Upper lobe of left lung (tissue), 6 donors: ENCODE measurements at places on chromosomes 7 and 10. TPM values are rescaled to one million over a fixed set of nuclear protein-coding genes. Genes with fewer than 3 reads are reported as not detected.

The SEMA3D gene
- total RNA-seq: 3.5 TPM

The ELAPOR2 gene
- total RNA-seq: 99.1 TPM

The KCNIP2 gene
- 4.3 TPM for total RNA-seq

The TMEM26 gene
- total RNA-seq: 0.69 TPM

GRCh38 chr10:124301736-124302135 is 117.0 kb downstream of the OAT start:
- no peak overlapping the region for H3K4me3 ChIP-seq
- H3K27me3 ChIP-seq: no peaks in the 10 kb centered on the region
- DNase-seq: no peak
- no peaks in the 10 kb centered on the region for H3K4me1 ChIP-seq
- no peak overlapping the region for H3K27ac ChIP-seq
- H3K36me3 ChIP-seq: no peaks in the 10 kb centered on the region

DNA sequence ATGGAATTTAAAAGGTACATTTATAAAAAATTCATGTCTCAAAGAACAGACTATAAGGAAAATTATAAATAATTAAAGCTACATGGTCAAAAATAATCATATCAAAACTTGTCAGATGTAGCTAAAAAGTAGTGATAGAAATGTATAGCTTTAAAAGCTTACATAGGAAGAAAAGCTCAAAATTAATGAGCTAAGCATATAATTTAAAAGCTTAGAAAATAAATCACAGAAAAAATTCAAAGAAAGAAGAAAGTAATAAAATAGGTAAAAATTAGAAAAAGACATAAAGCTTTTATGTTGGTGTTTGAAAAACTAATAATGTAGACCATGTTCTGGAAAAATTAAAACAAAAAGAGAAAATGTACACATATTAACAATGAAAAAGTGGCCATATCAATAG is 5.3 kb downstream of the TCAF1 start:
- peaks cover 11% of the 10 kb centered on the region for H3K4me1 ChIP-seq
- H3K27me3 ChIP-seq: no peaks in the 10 kb centered on the region
- H3K36me3 ChIP-seq: no peaks in the 10 kb centered on the region
- DNase-seq: no peak
- H3K27ac ChIP-seq: no peak overlapping the region

DNA sequence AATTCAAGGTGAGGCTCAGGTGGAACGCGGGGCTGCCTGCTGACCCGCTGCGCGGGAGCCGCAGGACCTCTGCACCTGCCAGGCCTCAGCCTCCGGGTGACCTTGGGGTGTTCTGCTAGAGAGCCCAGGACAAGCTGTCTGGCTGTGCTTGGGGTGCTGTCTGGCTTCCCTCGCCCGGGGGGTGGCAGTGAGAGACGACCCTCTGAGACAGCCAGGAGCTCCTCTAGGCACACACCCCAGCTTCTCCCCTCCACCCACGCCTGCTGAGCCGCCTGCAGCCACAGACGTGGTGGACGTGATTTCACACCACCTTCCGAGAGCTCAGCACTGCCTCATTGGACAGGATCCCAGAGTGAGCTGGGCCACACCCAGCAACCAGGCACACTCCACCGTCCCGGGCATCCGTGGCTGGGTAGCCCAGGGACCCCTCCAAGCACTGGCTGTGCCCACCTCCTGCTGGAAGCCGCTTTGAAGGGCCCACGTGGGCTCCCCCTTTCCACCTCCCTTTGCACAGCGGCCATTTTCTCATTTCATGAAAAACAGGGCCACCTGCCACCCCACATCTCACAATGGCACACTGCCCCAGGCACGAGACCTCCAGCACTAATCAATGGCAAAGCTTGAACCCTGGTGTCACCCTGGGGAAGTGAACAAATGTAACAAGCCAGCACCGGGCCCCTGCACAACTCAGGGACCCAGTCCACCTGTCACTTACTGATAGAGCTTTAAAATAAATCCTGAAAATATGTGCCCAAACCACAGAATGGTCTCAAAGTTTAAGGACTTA is 35.0 kb downstream of the ZFAND2A start:
- H3K27me3 ChIP-seq: no peaks in the 10 kb centered on the region
- H3K36me3 ChIP-seq: peaks cover 4% of the 10 kb centered on the region
- peaks cover 5% of the 10 kb centered on the region for H3K4me1 ChIP-seq
- no peak overlapping the region for H3K27ac ChIP-seq

GRCh38 chr7:38461887-38462286 is 169.3 kb downstream of the AMPH start:
- no peak overlapping the region for H3K4me3 ChIP-seq
- H3K4me1 ChIP-seq: no peaks in the 10 kb centered on the region
- no peaks in the 10 kb centered on the region for H3K27me3 ChIP-seq
- DNase-seq: no peak

DNA sequence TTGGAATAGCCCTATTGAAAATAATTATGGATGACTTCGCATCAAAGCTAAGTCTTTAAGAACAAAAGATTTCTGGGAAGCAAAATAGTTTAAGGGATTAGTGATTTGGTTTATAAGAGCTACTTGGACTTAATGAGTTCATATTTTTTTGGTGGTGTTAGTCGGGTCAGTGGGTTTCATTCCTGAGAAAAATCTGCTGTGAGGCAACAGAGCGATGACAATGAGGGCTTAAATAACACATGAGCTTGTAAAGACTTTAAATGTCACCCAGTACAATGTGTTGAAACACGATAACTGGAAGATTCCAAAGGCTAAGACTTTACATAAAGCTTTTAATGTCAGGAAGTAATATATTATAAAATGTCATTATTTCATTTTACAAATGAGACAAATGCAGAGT is 178.8 kb downstream of the ARL4A start:
- no peaks in the 10 kb centered on the region for H3K4me1 ChIP-seq
- DNase-seq: no peak
- H3K27me3 ChIP-seq: no peaks in the 10 kb centered on the region
- no peak overlapping the region for H3K4me3 ChIP-seq
- H3K27ac ChIP-seq: no peak overlapping the region
